ENCODE measurements at places on chromosomes 5 and 9.

GRCh38 chr5:60463179-60463868, 236.6 kb downstream of the DEPDC1B start:
- DNase-seq = no peak

- DNase-seq = no peak
Measured at GRCh38 chr9:125189011-125189360, 617 bp downstream of the PPP6C start.

GRCh38 chr9:90393365-90394152, 249.1 kb downstream of the DIRAS2 start:
- no peak for DNase-seq

- DNase-seq = no peak
Measured at GRCh38 chr5:172445866-172446265, 8.5 kb downstream of the SH3PXD2B start.

GRCh38 chr9:100411472-100412283, 15.3 kb upstream of the MSANTD3 start:
- DNase-seq = peak; percentile 83

- DNase-seq = no peak
Measured at GRCh38 chr9:134624621-134625181, 16.9 kb upstream of the COL5A1 start.

- DNase-seq = no peak
Measured at GRCh38 chr5:109589239-109589638, 100.5 kb upstream of the MAN2A1 start.

DNA sequence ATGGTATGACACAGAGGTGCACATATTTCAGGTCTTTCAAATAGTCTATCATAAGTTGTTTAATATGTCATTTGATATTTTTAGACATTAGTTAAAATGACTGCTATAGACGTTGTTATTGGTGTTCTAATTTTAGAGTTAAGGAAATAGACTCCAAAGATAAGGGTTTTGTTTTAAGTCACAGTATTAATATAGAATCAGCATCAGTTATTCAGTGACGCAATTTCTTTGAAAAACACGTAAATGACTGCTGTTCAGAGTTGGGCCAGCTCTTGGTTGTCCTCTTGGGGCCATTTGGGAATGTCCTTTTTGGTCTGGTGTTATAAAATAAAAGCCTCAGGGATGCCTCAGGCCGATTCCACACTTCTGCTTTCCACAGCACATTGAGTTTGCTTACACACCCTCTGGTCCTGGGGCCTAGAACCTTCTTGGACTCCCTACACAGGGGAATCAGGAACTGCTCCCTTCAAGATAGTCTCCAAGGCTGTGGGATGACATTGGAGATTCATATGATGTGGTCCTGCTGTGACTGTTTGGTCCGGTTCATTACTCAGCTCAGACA, 14.3 kb downstream of the OTULIN start:
- DNase-seq = no peak

GRCh38 chr5:140842798-140843733, 2.1 kb downstream of the PCDHA8 start:
- no peak for DNase-seq

GRCh38 chr5:124274949-124275348, 471.5 kb downstream of the ZNF608 start:
- no peak for DNase-seq

DNA sequence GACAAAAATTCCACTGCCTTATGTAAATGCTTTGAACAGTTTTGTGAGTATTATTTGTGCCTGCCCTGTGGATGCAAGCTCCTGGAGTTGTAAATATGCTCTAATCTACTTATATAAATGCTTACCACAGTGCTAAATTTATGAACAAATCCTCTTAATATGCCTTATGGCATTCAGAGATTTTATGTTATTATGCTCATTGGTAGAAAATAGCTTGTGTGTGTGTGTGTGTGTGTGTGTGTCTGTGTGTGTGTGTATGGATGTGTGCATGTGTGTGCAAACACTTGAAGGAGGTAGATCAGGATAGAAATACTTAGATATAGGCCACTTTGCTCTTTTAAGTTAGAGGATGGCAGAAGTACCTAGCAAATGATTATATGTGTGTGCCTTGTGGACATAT, 253.9 kb downstream of the TAF11L14 start:
- no peak for DNase-seq

- no peak for DNase-seq
Measured at GRCh38 chr9:127960410-127961154, 20.2 kb downstream of the EEIG1 start.

- DNase-seq = no peak
Measured at GRCh38 chr5:89011778-89012711, 129.1 kb upstream of the MEF2C start.

DNA sequence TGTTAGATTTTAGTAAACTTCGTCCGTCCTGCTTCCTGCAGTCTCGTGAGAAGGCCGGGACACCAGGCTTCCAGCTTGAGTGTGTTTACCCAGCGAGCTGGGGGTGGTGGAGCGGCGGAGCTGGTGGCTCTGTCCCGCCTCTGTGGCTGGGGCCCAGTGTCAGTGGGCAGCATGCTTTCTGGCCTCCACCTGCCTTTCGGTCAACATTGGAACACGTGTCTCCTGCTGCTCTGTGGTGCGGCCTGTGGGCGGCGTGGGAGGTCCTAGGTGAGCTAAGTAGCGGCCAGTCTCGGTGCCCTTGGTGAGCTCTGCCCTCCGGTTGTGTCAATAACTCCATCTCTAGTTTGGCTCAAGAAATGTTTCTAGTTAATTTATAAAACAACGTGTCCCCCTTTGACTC, 125.9 kb downstream of the GADD45G start:
- DNase-seq = no peak

- no peak for DNase-seq
Measured at GRCh38 chr9:85898332-85898731, 42.6 kb upstream of the NAA35 start.

GRCh38 chr5:27818888-27819287, 780.5 kb upstream of the CDH9 start:
- DNase-seq = no peak

- no peak for DNase-seq
Measured at GRCh38 chr5:78811121-78811817, 162.7 kb upstream of the LHFPL2 start.

DNA sequence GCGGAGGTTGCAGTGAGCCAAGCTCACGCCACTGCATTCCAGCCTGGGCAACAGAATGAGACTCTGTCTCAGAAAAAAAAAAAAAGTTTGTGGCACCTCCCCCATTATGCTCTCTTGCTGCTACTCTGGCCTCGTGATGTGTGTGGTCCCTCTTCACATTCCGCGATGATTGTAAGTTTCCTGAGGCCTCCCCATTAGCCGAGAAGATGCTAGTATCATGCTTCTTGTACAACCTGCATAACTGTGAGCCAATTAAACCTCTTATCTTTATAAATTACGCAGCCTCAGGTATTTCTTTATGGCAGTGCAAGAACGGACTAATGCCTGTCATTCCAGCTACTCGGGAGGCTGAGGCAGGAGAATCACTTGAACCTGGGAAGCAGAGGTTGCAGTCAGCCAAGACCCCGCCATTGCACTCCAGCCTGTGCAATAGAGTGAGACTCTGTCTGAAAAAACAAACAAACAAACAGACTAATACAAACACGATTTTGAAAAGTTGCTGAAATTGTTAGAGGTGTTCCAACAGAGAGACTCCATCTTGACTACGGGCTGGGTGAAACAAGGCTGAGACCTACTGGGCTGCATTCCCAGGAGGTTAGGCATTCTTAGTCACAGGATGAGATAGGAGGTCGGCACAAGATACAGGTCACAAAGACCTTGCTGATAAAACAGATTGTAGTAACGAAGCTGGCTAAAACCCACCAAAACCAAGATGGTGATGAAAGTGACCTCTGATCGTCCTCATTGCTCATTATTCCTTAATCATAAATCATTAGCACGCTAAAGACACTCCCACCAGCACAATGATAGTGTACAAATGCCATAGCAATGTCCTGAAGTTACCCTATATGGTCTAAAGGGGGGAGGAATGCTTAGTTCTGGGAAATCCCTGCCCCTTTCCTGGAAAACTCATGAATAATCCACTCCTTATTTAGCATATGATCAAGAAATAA, 8.3 kb upstream of the AFF4 start:
- no peak for DNase-seq

DNA sequence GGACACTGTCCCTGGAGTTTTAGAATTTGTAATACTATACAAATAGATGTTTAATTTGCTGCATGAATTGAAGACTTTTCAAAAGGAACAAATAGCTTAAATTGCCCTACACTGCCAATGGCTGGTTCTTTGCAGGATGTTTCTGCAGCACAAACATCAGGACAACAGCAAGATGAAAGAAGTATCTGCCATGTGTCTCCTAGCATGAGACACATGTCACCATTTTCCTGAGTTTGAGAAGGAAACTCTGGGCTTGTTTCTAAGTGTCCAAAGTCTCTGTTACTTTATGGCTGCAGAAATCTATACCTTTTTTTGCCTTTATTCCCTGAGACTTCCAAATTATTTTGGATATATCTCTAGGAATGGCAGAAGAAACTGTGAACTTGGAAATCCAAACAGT, 623 bp upstream of the OR13F1 start:
- DNase-seq = no peak

- DNase-seq = no peak
Measured at GRCh38 chr5:77168161-77168878, 42.2 kb upstream of the PDE8B start.

DNA sequence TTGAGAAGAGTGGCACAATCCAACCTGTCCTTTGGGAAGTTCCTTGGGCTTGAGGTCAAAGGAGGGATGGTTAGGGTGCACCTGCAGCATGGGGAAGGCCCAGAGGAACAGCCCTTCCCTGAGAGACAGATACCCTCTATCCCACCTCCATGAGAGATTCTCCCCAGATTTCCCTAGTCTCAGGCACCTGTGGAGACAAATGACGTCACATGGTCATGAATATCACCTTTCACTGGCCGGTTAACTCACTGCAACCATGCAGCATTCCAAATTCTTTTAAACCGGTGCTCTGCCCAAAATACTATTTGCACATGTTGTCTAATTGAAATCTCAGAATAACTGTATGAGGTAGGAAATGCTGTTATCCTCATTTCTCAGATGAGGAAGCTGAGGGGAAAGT, 15.6 kb upstream of the TRIO start:
- no peak for DNase-seq

DNA sequence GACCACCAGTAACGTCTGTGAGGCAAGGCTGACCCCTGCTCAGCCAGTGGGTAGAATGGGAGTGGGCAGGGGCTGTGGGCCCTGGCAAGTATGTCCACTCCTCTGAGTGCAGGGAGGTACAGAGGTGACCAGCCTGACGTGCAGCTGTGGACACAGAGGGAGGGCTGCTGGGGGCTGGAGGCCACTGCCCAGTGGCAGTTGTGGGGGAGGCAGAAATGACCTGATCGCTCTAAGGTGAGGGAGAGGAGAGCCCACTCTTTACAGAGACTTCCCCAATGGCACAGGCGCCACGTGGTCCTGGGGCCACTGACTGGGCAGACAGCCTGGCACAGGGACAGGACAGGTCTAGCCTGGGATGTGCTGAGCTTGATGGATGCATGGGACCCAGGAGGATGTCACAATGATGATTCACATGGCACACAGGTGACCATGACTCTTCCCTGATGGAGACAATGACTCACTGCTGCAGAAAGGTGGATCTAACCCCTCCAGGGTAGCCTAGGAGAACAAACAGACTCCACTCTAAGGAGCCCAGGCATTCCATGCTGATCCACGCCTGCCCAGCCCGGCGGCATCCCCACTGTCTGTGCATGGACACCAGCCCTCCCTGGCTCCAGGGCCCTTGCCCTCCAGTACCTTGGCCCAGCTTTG, 7.7 kb downstream of the LPCAT1 start:
- no peak for DNase-seq

DNA sequence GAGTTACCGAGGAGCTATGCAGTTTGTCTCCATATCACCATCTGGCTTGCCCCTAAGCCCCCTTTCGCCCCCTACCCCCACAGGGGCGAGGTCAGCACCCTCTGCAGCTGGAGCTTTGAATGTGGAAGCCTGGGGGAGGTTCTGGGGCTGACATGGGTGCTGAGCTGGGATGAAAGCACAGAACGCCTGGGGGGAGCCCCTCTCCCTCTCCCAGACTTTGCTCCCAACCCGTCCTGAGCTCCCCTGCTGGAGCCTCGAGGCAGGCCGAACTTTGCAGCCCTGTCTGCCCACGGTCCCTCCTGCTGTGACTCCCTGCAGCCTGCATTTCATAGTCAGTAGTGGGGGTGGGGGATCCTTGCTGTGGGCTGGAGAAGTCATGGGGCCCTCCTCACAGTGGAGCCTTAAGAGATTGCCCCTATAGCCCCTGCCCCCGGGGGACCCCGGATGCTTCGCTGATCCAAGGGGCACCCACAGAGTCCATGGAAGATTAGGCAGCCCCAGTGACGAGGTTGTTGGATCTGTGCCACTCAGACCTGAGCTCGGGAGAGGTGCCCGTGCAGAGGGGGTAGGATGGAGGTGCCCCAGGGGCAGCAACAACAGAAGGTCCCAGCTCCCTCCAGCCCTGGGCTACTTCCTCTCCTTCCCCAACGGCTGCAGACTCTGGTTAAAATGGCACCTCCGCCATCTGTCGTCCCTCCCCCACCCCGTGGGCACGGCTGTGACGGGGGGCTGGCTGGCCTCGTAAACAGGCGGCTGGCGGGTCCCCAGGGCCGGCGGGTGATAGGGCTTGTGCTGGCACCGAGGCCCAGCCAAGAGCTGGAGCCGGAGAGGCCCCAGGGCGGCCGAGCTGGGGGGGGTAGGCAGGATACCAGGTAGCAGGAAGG, 162.0 kb downstream of the C9orf50 start:
- no peak for DNase-seq

GRCh38 chr9:71884005-71884404, 27.0 kb downstream of the ABHD17B start:
- no peak for DNase-seq

GRCh38 chr5:101531026-101531425, 627.9 kb upstream of the ST8SIA4 start:
- no peak for DNase-seq

DNA sequence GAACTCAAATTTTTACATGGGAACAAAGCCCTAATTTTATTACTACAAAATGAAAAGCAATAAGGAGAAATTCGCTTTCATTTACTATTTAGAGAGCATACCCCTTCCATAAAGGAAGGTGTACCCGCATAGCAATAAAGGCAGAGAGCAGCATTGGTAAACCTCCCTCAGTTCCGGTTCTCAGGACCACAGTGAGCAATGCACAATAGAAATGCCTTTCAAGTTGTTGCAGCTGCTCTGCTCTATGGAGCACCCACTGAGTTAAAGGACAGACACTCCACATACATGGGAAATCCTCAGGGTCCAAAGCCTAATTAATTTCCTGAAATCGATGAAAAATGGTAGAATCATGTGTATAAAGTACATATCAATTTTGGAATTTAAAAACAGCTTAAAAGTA, 89.9 kb upstream of the MPDZ start:
- no peak for DNase-seq
